ENCODE measurements at places on chromosomes 12 and 14.
A peak's percentile ranks its signal among the peaks of the same experiment; 100 is the strongest.

- no peak for DNase-seq
These were observed 40.6 kb upstream of the MED13L start for GRCh38 chr12:116317986-116318575.

DNA sequence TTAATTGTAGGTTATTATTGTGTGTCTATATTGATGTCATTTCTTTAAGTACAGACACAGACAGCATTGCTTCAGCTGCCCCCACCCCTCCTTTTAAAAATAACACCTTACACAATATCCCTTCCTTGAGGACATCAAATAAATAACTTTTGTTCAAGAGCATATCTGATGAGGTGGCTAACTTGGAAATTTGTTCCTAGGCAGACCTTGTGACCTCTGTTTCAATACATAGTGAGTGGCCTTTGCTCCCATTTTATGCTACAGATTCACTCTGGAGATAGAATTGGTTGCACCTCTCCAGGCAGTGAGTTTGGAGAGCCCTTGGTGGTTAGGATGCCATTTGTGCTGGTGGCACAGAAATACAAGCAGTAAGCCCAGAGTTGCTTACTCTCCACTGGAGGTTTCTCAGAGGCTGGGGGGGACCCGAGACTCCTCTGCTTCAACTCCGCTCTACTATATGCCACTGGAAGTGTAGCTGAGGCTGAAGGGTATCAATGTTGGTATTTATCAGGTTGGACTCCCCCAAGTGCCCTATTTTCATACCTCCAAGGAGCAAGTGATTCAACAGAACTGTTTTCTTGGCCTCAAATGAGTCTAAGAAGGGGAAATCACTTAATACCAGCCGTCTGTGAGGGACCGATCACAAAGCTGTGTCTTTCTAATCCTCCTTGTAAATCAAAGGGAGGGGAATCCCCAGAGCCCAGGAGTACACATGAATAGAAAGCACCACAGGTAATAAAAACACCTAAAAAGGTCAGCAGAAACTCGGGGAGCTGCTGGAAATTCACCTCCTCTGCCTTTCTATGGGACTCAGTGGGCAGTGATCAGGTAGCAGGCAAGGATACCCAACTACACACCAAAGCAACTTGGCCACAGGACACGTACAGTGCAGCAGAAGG, 463.1 kb downstream of the RAD51B start:
- peak; percentile 37 for DNase-seq

GRCh38 chr12:79119796-79120195, 255.2 kb downstream of the SYT1 start:
- no peak for DNase-seq

GRCh38 chr14:26525085-26525484, 72.7 kb downstream of the NOVA1 start:
- DNase-seq, result no peak

Data from activated naive CD8-positive, alpha-beta T cell treated with anti-CD3 and anti-CD28 coated beads for 36 hours (primary cell).